ENCODE measurements at places on chromosomes 5 and 9.
A peak's percentile ranks its signal among the peaks of the same experiment; 100 is the strongest.

DNA sequence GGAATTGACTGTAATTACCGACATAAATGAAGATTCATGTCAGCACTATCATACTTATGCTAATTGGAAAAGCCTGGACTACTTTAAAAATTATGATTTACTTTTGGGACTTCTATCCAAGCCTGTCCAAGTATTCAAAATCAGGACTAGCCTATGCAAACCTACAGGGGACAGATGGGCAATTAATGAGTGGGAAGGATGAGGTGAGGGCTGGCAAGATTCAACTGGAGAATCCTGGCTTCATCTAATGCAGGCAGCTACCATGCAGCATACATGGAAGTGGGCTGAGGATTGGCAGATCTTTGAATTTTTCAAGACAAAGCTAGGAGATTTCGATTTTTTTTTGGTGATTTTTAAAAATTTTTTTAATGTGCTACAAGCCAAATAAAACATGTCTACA lies 532.6 kb downstream of the CSNK1G3 start:
- DNase-seq: no peak

GRCh38 chr9:127837346-127837745 lies 17.1 kb downstream of the ENG start:
- peak; percentile 22 for DNase-seq

DNA sequence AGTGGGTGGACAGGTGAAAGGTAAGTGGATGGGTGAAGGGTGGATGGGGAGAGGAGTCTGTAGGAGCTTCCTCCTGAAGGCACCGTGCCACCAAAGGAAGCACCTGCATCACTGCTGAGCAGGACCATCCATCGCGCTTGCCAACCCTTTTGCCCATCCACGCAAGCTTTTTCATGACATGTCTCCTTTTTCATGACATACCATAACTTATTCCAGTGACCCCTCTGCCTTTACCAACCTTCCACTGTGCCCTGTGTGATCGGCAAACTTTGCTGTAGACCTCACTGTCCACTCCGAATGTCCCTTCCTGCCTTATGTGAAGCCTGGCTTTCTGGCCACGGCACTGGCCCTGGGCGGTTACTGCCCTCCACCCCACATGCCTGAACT lies 13.4 kb downstream of the FLT4 start:
- no peak for DNase-seq

DNA sequence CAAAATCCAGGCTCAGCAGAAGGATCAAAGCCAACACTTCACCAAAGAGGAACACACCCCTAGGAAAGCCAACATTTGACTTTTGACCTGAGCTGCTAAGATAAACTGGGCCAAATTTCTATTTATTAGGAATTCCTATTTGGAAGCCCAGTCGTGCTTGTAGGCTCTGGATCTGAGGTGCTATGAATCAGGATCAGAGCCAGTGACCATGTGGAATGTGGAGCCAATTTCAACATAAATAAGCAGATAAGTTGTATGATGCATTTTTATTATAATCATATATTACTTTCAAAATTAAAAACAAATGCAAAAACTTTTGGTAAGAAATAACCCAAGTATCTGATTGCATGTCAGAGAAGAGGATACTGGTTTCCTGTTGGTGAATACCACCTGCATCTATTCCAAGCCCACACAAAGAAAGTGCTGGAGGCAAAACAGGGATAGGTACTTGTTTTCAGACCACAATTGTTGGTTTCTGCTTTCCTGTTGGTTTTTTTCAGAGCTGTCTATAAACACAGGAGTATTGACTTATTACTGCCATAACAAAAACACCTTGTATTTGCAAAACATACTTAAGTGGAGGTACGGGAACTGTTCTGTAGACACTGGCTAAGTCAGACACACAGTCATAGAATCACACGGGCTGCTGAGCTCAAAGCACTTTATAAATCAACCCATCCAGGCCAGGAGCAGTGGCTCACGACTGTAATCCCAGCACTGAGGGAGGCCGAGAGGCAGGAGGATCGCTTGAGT lies 52.8 kb downstream of the ARL15 start:
- DNase-seq: no peak

- DNase-seq: no peak
Observed at GRCh38 chr9:107949061-107949460, 459.5 kb upstream of the KLF4 start.

DNA sequence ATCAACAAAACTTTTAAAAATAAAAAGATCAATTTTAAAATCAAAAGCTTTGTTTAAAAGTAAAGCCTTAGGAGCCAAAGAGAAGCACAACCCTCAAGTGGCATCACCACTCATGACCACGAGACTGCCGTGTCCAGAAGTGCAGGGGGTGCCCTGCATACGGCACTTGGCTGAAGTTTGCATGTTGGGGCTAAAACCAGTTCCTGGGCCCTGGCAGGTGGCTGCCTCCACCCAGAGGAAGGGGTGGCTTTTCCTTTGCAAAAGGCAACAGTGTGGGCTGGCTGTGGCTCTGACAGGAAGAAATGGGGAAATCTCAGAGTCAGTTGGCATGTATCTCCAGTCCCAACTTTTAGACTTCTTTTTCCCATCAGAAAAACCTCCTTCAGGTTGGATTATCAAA lies 15.3 kb downstream of the TRMO start:
- no peak for DNase-seq

DNA sequence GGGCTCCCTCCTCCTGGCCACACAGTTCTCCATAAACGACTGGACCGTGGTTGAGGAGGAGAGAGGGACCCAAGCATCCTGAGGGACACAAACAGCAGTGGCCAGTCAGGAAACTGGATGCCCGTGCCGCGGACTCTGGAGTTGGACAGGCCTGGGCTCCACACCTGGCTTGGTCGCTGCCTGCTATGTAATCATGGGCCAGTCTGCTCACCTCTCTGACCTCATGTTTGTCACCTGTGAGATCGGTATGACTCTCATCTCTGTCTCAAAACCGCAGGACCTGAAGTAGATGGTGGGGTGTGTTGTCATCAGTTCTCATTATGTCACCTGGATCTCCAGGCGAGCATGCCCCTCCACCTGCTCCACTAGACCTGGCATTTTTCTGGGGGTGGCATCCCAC lies 14.5 kb downstream of the CXXC5 start:
- no peak for DNase-seq
